ENCODE measurements at places on chromosomes 3 and 15.

DNA sequence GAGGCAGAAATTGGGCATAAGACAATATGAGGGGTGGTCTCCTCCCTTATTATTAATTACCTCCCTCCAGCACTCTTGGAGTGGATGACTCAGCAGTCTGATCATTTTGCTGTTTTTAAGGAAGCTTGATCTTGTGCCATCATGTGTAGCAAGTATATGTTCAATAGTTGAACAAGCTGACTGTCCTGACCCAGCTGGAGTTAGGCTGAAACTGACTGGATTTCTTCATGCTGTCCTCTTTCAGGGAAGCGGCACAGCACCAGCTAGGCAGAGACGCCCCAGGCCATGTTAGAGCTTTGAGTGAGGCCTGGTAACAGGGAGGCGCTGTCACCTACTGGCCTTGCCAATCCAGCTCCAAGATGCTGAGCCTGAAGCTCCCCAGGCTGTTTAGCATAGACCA, 54.4 kb upstream of the KIF23 start:
- DNase-seq, result no peak

DNA sequence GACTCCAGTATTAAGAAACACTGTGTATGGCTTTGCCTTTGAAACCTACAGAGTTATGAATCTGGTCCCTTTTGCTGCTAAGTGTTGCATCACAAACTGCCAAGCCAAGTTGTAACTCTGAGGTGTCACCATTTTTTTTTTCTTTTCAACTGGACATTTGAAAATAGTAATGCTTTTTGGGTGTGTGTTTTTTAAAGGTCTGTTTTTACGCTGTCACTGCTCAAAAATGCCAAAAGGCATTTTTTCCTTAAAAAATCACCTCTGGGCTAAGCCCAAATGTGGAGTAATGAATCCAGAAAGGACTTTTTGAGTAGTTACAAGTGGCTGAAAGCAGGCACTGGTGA, 9.5 kb downstream of the SMAD3 start:
- DNase-seq, result no peak

DNA sequence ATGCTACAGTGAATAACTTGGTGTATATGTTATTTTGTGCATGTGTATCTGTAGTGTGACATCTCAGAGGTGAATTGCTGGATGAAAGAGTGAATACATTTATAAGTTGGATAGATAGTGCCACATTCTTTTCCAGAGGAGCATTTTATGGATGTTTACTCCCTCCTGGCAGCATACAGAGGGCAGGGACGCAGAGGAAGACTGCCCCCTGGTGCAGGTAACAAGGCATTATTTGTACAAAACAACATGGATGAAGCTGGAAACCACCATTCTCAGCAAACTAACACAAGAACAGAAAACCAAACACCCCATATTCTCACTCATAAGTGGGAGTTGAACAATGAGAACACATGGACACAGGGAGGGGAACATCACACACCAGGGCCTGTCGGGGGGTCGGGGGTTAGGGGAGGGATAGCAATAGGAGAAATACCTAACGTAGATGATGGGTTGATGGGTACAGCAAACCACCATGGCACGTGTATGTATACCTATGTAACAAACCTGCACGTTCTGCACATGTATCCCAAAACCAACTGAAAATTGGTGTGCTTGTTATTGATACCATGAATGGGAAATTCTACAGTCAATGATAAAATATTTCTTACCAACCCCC, 57.9 kb upstream of the CTXND1 start:
- no peak for DNase-seq

DNA sequence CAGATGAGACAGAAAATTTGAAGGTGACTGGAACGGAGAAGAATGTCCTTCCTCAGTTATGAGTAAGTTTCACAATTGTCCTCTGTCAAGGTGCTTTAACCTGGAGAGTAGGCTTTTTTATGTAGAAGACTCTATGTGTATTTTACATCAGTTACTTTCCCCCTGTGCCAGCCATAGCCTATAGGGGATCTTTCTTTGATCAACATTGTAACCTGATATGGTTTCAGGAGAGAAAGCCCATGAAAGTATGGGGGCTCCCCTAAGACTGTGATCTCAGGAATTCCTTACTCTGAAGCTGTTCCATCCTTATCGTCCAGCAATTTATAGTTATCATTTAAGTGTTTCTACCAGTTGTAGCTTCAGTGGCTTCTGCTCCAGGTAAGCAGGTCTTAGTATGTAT, 1076.3 kb upstream of the EPHA6 start:
- no peak for DNase-seq

- DNase-seq, result no peak
Observed at GRCh38 chr15:71397377-71397776, 282.1 kb downstream of the THSD4 start.

- no peak for DNase-seq
Observed at GRCh38 chr3:11932636-11933035, 71.6 kb upstream of the SYN2 start.

GRCh38 chr3:193662757-193663322, 69.8 kb downstream of the OPA1 start:
- DNase-seq, result no peak

GRCh38 chr3:13575459-13576061, 26.6 kb downstream of the FBLN2 start:
- no peak for DNase-seq

DNA sequence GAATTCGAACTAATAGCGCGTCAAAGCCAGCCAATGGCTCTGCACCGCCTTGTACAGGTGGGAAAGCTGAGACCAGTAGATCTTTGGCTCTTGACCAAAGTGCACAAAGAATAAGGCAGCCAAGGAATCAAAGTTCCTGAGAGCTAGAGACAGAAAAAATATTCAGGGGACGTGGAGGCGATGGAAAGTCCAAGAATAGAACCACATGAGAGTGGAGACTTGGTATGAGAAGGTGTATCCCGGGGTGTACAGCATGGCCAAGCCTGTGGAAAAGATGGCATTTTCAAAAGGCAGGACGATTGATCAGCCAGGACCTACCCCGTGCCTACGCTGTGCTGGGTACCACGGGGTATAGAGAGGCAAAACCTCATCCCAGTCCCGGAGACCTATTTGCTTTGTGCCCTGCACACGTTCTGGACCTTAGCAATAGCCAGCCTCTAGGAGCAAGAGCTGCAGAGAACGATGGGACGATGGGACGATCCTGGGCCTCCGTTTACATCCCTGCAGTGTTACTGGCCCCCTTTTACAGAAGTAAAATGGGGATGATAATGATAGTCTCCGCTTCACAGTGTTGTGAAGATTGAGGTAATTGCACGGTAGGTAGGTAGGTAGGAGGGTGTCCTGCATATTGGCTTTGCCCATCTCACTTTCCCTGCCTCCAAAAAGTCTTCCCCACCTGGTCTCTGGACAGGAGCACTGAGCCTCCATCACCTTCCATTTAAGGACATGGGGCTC, 583 bp upstream of the RBSN start:
- no peak for DNase-seq

DNA sequence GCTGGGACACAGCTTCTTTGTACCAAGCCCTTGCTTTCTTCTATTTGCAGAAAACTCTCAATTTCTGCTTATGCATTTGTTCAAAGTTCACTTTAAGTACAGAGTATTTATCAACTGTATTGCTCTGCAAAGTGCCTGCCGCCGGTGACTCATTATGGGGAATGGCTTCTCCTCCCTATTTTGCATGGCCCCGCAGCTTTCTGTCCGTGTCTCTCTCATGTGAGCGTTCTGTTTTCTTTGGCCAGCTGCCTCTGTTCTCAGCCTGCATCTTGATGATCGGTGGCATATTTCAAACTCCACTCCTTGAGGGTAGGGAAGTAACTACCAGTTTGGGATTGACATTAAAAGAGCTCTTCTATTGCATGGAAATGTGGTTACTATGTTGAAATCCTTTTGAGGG, 28.6 kb upstream of the ST8SIA2 start:
- DNase-seq, result no peak

DNA sequence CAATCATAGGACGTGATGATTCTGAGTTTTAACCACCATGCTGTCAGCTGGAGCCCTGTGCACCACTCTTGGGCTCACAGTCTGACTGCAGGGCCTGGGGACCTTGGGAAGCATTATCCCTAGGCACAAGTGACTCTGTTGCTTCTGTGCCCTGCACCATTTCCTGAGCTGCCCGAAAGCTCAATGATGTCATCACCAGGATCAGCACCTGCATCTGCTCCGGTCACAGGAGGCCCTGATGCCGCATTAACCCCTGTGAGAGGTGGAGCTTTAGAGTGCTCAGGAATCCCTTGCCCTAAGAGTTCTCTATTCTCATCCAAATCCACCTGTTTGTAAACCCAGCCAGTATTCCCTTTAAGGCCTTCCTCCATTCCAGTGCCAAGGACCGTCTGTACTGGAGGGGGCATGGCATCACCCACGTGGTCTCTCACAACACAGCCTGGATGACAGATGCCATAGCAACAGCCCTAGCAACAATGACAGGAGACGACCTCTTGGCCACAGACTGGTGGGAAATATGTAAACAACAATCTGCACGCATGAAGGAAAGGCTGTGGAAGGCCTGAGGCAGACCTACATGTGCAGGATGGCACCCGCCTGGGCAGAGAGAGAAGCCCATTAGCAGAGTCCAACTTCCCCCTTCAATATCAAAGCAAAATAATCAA, 37.9 kb downstream of the NTRK3 start:
- DNase-seq, result no peak

DNA sequence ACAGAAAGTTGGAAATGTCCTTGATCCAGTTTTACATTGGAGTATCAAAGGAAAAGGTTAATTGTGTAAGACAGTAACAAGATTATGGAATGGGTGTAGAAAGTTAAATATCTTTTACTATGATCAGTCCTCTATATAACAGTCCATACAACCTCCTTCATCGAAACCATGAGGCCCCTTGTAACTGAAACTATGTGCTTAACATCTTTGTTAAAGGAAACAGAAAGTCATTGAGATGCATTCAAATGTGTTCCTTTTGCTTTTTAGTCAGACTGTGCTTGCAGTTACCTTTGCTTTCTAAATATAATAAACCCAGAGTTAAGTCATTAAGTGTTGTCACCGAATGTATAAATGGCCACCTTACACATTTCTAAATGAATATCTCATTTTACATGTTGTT, 1298.5 kb downstream of the ROBO2 start:
- no peak for DNase-seq

- DNase-seq, result no peak
Observed at GRCh38 chr3:16254916-16255315, 9.8 kb downstream of the DPH3 start.

DNA sequence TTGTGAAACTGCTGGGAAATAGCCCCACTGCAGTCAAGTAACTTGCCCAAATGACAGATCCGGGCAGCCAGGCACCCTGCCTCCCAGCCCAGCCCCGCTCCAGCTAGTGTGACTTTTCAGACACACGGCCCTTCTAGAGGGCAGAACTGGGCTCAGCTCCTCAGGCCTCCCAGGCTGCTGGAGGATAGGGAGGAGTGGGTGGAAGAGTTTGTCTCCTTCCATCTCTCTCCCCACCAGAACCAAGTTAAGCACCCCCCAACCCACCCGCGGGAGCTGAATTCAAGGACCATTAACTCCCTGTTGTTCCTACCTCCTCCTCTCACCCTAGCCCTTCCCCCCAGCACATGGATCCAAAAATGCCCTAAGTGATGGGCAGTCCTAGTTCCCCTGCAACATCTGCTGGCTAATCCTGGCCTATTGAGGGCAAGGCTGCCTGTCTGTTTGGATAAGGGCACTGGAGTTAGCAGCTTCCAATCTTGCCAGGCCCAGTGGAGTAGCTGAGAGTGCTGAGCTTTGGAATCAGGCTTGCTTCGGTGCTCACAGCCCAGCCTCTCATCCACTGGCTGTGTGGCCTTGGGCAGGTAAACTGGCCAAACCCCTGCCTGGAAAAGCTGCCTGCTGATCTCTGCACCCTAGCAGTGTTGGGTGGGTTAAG, 3.1 kb downstream of the CCDC33 start:
- no peak for DNase-seq

DNA sequence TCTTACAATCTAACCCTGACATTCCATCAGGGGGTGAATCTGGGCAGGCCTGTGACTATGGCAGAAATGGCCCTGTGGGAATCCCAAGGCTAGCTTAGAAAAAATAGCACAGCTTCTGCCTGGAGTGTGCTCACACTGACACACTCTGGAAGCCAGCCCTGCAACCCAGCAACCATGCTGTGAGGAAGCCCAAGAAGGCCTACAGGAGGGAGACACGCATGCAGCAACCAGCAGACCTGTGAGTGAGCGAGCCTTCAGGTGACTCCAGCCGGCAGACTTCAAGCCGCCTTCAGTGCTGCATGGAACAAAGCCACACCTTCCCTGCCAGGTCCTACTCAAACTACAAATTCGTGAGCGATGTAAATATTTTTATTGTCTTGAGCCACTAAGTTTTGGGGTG, 26.1 kb downstream of the RAB6B start:
- DNase-seq, result no peak

GRCh38 chr3:187902936-187903335, 157.7 kb upstream of the BCL6 start:
- no peak for DNase-seq

- no peak for DNase-seq
Observed at GRCh38 chr3:175338775-175339535, 479.8 kb downstream of the NAALADL2 start.

- peak; percentile 27 for DNase-seq
Observed at GRCh38 chr15:42056934-42057798, 36.3 kb upstream of the PLA2G4E start.

- DNase-seq, result no peak
Observed at GRCh38 chr3:115239717-115240116, 92.6 kb upstream of the ZBTB20 start.

DNA sequence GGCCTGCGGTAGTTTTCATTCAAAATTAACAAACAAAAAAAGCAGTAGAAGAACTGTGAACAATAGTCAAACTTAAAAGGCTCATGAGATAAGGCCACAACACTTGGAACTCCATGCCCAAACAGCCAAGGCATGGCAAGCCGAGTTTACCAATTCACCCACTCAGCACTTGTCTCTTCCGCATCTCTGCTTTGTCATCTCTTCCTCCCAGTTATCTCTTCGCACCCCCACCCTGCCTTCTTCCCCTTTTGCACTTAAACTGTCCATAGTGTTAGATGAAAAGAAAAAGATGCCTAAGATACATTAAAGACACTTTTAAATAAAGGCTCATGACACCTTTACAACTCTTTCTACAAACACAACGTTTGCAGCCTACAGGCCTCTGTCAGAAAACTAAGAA, 11.1 kb downstream of the TLE3 start:
- DNase-seq, result no peak

DNA sequence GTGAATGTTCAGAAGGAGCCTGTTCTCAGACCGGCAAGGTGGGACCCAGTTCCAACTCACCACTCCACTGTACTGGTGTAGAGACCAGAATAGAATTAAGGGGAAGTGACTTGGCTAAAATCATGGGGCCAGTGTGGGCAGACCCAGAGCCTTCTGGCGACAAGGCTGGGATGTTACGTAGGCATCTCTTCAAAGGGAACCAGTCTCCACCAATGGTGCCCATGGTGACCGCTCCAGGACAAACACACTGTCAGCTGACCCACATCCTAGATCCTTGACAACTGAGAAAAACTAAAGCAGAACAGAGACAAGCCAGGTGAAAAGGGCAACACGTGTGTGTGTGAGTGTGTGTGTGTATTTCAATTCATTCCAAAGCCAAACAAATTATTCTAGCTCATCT, 321.7 kb upstream of the FRG2C start:
- DNase-seq, result no peak

DNA sequence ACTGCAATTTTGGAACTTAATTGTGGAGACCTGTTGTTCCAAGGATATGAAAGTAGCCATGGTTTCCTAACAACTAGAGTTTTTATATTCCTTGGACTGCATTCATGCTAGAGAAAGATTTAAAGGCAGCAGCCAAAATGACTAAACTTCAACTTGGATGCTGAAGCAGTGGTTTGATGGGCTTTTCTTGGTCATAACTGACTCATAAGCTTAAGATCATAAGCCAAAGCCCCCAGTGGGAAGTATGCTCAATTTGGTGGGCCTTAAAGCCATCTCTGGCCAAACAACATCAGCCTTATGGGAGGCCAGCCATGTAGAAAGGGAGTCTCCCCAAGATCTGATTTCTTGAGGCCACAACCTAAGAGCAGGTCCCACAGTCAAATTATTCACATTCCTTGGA, 80.2 kb downstream of the ZNF280D start:
- no peak for DNase-seq

Measured in T follicular helper cell (primary cell).